ENCODE measurements at places on chromosomes 12 and 14.
A peak's percentile ranks its signal among the peaks of the same experiment; 100 is the strongest.

DNA sequence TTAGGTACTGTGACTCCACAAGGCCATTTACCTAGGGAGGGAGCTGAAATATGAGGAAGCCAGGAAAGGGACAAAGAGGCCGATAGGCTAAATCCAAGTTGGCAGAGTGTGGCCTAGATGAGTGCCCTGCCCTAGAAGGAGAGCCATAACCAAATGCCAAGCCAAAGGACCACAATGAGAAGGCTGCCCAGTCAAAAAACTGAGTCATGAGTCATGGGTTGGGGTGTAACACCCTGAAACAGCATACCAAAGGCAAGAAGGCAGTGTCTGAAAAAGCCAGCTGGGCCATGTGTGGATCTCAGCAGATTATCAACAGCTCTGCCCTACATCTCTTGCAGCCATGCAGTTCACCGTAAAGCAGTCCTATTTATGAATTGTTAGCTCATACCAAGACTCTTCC is 171.7 kb downstream of the PHLDA1 start:
- no peak for DNase-seq

- DNase-seq: peak; percentile 76
Observed at GRCh38 chr14:68979021-68979721, at the start of gene ACTN1. TSS of gene ACTN1 (minus strand) at chr14:68979302. CDS start at chr14:68979056, 246 bp downstream.

DNA sequence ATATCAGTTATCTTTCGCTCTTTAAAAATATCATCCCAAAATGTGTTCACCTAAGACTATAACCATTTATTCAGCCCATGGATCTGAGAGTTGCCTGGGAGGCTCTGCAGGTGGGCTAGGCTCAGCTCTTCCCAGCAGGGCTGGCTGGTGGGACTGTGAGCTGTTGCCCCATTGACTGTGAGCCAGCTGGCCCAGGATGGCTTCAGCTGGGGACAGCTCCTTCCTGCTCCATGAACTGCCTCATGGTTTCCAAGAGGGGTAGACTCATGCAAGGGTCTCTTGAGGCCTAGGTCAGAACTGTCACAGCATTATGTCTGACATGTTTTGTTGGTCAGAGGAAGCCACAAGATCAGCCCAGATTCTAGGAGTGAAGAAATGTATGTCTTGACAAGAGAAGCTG is 114.1 kb upstream of the E2F7 start:
- DNase-seq: no peak

DNA sequence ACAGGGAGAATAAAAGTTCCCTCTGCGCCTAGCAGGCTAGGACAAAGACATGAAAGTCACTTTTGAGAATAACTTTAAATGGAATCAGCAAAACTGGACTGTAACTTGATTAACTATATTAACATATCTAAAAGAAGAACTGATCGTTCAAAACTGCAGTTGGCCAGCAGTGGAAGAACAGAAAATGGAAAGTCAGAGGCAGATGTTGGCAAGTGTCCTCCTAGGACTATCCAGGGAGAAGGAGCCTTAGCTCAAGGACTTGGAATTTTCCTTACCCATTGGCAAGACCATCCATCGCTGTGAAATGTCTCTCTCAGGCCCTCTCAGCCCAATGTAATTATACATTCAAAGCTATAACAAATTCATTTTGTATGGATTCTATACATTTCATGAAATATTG is 419.7 kb downstream of the ATP23 start:
- no peak for DNase-seq

- no peak for DNase-seq
Observed at GRCh38 chr14:69190191-69190590, 1.1 kb upstream of the EXD2 start.

DNA sequence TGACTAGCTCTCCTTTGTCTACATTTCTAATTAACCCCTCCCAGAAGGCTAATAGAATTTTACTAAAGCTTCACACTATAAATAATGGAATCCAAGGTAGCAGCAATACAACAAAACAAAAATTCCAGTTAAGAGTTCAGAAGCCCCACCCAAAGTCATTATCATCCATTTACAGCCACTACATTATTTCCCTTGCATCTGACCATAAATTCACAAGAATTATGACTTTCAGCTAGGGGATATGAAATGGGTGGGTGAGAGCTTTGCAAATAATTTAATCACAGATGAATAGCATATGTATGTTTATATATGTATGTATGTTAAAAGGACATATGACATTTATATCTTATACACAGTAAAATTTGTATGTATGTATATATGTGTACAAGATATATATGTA is 65.3 kb upstream of the PTGDR start:
- DNase-seq: no peak

DNA sequence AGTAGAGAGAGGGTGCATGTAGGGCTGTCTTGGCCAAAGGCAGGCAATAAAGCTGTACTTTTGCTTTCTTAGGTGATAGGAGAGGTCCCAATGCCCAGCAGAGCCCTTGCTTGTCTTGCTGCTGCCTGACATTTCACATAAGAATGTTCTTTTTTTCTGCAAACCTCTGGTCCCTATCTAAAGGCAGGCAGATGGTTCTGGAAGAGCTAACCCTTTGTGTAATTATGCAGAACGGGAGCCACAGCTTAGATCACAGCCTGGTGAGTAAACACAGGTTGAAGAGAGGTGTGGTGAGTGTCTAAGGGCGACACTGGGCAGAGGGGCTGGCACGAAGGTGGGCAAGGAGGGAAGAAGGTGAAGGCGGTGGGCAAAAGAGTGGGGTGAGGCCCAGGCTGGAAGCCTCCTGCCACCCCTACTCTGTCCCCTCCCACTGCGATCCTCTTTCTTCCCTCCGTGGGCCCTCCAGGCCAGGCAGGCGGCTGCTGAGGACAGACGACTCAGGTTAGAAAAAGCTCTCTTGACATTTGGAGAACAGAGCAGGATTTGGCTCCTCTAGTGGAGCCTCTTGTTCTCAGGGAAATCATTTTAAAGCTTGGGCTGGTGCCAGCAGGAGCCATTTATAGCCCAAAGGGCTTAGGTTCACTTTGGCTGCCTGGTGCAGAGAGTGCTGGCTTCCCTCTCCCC is 42.8 kb downstream of the PRMT8 start:
- no peak for DNase-seq

Measured in stimulated activated CD4-positive, alpha-beta T cell treated with anti-CD3 and anti-CD28 coated beads, Interleukin-1b, Interleukin-23, amount 100 ng/mL, for 24 hours (primary cell).